ENCODE measurements at places on chromosomes 1 and 21. TPM values are rescaled to one million over a fixed set of nuclear protein-coding genes. Genes with fewer than 3 reads are reported as not detected.

GRCh38 chr1:231584117-231584516, 42.5 kb upstream of the DISC1 start:
- DNase-seq = no peak

DNA sequence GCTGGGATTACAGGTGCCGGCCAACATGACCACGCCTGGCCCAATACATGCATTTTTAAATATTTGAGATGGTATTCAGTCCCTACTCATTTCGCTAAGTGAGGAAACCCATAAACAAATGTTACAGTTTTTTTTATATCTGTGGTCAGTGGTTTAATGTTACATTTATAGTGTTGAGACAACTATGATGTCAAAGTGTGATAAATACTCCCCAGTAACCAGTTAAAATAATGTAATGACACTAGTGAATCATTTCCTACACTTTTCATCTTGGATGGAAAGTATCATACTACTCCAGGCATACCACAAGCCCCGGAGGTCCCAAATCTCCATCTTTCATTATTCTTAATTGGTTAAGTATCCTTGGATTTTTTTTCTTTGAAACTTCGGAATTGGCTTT, 87.5 kb upstream of the KIF26B start:
- DNase-seq = no peak

DNA sequence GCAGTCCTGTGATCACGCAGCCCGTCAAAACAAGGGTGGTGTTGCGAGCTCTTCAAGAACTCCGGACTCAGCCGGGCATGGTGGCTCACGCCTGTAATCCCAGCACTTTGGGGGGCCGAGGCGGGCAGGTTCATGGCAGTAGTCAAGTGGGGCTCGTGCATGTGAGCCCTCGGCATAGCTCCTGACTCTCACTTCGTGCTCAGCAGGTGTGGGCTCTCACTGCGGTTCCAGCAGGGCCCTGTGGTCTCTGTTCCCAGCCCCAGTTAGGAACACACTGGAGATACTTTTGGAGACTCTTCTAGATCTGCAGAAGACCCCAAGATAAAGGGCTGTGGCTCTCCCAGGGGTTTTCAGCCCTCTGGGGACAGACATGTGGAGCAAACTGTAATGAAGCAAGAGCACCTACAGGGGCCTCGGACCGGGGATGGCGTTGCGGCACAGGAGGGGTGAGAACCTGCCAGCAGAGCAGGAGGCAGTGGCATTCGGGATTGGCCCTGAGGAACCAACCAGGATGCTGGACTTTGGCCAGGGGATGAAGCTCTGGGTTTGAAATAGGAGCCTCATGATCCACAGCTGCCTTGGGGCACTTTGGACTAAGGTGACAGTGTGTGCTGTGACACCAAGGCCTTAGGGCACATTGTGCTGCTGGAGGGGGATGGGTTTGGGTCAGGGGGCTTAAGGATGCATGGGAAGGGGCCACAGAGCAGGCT, 443.2 kb downstream of the CAMTA1 start:
- DNase-seq = no peak

Gene PADI1
- not detected for total RNA-seq

Gene S100A7
- not detected for total RNA-seq

Gene NVL
- 35.9 TPM for total RNA-seq

Measured in mesothelial cell of epicardium (in vitro differentiated cells).